Heart left ventricle (tissue), 16 donors: ENCODE measurements at places on chromosomes 13 and 19. TPM values are rescaled to one million over a fixed set of nuclear protein-coding genes. Genes with fewer than 3 reads are reported as not detected.

- DNase-seq = no peak
- H3K4me1 ChIP-seq = peaks cover 56% of the 10 kb centered on the region
- no peaks in the 10 kb centered on the region for H3K36me3 ChIP-seq
- H3K27ac ChIP-seq = no peak overlapping the region
- no peaks in the 10 kb centered on the region for H3K27me3 ChIP-seq
Observed at GRCh38 chr19:51146751-51147150, 4.7 kb downstream of the SIGLEC7 start.

GRCh38 chr13:68984688-68985319 is 1122.8 kb upstream of the ATXN8OS start:
- no peak overlapping the region for H3K27ac ChIP-seq
- H3K36me3 ChIP-seq = no peaks in the 10 kb centered on the region
- no peaks in the 10 kb centered on the region for H3K27me3 ChIP-seq
- no peak for DNase-seq
- H3K4me1 ChIP-seq = no peaks in the 10 kb centered on the region

DNA sequence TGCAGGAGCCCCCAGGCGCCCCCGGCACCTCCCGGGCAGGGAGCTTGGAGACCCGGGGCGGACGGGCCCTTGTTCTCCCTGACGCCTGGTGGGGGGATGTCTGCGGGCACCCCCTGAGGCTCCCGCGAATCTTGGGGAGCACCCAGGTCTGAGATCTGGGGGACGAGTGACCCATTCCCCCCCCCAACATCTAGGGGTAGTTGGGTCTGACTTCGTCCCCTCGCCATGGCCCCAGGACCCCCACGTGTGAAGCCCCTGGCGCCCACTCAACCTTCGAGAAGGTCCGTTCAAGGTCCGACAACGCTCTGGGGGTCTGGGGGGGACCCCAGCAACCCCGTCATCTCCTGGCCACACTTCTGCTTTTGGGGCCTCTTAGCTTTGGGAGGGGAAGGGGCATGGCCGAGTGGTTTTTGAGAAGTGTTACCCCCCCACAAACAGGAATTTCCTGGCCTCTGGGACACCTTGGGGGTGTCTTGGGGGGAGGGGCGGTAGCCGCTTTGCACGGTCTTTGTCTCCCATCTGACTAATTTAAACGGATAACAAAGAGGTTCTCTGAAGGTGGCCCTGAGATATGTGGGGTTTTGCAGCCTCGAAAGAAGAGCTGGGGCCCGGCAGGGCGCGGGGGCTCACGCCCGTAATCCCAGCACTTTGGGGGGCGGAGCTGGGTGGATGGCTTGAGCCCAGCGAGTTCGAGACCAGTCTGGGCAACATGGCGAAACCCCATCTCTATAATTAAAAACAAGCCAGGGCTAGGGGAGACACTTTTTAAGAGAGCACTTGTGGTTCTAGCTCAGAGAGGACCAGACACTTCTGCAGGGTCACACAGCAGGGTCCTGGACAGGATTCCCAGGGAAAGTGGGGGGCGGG is 608 bp downstream of the CNN2 start:
- H3K4me3 ChIP-seq = peak overlapping the region; percentile 97
- peaks cover 51% of the 10 kb centered on the region for H3K4me1 ChIP-seq
- peaks cover 2% of the 10 kb centered on the region for H3K36me3 ChIP-seq

DNA sequence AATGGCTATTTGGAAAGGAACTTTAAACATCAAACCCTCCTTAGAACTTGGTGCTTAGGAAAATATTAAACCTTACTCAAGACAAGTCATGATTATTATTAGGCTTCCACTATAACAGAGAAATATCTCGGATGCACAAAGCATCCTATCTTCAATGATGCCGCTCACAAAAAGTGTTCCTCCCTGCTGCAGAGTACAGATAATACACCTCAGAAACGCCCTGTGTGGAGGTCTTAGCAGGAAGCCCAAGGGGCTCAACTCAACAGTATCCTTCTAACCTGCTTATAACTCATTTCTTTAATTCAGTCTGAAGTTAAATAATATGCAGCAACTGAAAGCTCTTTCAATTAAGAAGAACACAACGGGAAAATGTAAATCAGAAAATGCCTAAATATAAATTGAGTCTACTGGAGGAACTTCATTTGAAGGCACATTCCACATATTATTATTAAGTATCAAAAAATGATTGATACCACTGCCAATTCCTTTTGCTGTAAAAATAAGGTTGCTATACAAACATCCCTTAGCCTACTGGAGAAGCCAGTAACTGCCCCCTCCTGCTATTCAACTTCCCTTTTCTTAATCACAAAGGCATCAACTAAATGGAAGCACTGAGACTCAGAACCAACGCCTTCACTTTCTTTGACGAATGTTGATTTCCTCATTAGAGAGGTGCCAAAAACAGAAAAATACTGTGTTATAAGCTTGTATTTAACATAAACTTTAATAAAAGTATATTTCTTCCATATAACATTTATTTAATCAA is 12.0 kb downstream of the ELF1 start:
- H3K4me1 ChIP-seq = peaks cover 8% of the 10 kb centered on the region
- H3K4me3 ChIP-seq = no peak overlapping the region
- no peak overlapping the region for H3K27ac ChIP-seq
- no peaks in the 10 kb centered on the region for H3K27me3 ChIP-seq

DNA sequence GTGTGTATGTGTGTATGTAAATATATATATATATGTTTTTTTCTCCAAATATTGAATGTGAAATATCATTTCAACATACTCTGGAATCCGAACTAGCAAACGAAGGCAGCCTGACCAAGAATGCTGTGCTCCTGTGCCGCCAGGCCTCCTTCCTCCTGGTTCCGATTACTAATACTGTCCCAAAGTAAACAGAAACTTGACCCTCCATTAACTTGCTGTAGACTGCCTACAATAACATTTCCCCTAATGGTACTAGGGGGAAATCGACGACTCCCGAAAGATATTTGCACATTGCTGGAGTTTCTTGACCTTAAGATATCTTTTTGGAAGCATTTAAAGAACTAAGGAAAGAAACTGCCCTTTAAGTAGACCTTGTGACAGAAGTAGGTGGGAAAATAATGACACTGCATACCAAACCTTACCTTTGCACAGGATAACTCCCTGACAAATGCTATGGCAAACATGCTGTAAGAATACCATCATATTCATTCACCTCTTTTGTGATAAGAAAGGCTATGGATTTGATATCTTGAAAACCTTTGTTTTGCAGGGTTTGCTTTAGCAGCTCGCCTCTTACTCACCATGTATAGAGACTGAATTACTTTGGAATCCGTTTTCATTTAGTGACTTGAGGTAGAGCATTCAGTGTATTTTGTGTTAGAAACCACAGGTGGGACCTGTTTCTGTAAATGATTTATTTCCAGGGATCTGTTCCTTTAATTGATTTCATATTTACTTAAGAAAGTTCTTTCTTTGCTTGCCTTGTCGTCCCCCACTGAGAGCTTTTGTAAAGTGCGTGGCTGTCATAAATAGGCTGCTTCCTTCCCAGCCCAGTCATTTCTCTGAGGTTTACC is 80.1 kb downstream of the KLF5 start:
- DNase-seq = no peak
- H3K27me3 ChIP-seq = no peaks in the 10 kb centered on the region
- no peaks in the 10 kb centered on the region for H3K36me3 ChIP-seq
- no peak overlapping the region for H3K27ac ChIP-seq

DNA sequence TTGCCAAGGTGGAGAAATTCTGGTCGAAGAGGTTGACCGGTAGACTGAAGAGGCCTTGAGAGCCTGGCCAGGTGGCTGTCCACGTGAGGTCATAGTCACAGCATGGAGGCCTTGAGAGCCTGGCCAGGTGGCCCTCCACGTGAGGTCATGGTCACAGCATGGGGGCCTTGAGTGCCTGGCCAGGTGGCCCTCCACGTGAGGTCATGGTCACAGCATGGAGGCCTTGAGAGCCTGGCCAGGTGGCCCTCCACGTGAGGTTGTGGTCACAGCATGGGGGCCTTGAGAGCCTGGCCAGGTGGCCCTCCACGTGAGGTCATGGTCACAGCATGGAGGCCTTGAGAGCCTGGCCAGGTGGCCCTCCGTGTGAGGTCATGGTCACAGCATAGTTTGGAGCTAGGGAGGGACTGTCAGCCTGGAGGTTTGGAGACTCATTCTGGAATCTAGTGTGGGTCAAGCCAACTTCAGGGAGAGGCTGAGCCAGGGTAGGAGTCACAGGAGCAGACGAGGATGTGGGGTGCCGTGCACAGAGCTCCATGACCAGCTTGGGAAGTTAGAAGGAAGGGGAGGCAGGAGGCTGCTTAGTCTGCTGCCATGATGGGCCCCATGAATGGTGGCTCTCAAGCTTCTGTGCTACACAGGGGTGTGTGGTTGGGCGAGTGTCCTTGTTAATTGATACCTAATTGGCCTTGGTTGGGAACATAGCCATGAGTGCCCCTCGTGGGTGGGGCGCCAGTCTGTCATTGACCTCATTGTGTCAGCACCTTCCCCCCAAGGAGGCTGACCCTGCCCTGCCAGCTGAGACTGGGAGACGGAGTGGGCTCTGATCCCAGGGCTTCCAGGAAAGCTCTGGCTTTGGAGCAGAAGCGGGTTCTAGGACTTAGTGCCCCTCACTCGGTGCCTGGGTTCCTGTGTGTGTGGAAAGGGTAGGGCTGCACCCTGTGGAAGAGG is 4.0 kb downstream of the LENG9 start:
- no peak for DNase-seq
- H3K27ac ChIP-seq = no peak overlapping the region
- no peaks in the 10 kb centered on the region for H3K27me3 ChIP-seq

DNA sequence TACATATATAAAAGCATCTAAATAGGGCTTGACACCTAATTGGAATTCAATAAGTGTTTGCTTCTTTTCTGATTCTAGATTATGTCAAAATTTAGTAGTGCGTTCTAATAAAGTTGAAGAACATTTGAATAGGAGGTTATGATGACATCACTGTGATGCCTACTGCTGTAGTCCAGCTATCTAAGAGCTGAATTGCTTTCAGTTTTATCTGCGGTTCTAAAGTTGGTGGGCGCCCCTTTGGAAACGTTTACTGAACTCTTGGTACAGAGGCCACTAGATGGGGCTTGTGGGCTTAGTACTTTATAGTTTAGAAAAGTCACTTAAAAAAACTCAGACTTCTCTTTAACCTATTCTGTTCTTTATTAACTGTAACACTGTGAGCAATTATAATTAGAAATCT is 776.9 kb downstream of the GPC5 start:
- peak; percentile 9 for DNase-seq
- no peaks in the 10 kb centered on the region for H3K36me3 ChIP-seq
- H3K27ac ChIP-seq = no peak overlapping the region
- no peaks in the 10 kb centered on the region for H3K27me3 ChIP-seq

DNA sequence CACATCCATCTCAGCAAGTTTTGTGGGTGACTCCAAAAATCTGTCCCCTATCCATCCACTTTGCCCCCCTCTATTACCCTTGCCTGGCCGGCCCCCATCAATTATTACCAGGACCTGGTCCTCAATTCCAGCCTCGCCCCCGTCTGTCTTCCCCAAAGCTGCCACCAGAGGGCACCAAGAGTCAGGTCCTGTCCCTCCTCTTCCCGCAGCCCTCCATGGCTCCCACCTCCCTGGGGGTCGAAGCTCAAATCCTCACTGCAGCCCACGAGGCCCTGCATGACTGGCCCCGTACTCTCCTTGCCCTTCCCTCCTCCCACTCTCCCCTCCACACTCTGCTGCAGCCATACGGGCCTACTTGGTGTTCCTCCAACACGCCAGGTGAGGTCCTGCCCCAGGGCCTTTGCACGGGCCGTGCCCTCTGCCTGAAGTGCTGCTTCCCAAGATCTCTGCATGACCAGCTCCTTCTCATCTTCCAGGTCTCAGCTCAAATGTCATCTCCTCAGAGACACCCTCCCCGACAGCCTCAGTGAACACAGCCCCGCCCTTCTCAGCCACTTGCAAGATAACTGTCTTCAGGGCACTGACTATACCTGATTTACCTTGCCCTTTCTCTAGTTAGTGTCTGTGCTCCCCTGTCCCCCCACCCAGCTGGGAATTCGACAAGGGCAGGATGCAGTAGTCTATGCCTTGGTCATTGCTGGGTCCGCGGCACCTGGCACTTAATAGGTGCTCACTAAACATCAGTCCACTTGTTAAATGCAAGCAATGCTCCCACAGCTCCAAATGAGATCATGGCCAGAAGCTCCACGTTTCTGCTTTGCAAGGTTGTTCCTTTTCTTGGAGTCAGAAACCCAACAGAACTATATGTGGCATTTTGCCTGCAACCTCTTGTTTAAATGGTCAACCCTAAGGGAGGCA is 16.8 kb upstream of the SEMA6B start:
- H3K36me3 ChIP-seq = no peaks in the 10 kb centered on the region
- no peak overlapping the region for H3K4me3 ChIP-seq
- H3K4me1 ChIP-seq = peaks cover 17% of the 10 kb centered on the region
- H3K27me3 ChIP-seq = peaks cover 16% of the 10 kb centered on the region
- peak overlapping the region; percentile 89 for H3K27ac ChIP-seq

DNA sequence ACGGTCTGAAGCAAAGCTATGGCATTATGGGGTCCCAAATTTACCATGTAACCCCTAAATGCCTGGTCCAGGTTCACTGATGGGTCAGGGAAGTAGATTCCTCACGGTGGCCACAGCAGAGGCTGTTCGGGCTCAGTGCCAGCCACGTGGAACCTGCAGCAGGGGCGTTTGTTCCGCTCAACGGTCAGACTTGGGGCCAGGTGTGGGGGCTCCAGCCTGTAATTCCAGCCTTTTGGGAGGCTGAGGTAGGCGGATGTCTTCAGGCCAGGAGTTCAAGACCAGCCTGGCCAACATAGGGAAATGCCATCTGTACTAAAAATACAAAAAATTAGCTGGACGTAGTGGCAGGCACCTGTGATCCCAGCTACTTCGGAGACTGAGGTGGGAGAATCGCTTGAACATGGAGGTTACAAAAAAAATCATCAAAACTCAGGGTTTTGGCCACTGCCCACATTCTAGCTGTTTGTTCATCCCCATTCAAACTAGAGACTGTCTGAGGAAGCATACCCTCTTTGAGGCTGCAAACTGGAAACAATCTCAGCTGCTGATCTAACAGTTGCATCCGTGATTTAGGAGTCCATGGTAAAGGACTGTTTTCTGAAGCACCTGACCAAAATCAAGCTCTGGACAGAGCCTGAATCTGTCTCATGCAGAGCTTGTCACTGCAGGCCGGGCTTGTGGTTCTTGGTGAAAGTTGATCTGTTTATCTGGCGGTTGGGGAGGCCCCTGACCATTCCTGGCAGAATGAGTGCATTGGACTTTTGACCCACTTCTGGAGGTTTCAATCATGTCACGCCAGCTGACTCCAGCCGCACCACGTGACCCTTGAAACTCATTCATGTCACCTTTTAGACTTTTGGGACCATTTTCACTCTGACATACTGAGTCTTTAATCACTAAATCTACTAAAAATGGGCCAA is 30.2 kb upstream of the ZNF331 start:
- no peak overlapping the region for H3K4me3 ChIP-seq
- no peaks in the 10 kb centered on the region for H3K4me1 ChIP-seq
- no peaks in the 10 kb centered on the region for H3K27me3 ChIP-seq
- no peak for DNase-seq
- H3K27ac ChIP-seq = no peak overlapping the region

The CGB7 gene
- not detected for total RNA-seq

The FGF22 gene
- total RNA-seq = not detected

The IGFL1 gene
- not detected for total RNA-seq

The TTC9B gene
- not detected for total RNA-seq

The LRRC63 gene
- 0.14 TPM for total RNA-seq

The MARK4 gene
- 25.5 TPM for total RNA-seq
